Dermis microvascular lymphatic vessel endothelial cell (primary cell): ENCODE measurements at places on chromosomes 5 and 9.

- DNase-seq: no peak
Observed at GRCh38 chr9:33211695-33212393, 28.1 kb upstream of the SPINK4 start.

DNA sequence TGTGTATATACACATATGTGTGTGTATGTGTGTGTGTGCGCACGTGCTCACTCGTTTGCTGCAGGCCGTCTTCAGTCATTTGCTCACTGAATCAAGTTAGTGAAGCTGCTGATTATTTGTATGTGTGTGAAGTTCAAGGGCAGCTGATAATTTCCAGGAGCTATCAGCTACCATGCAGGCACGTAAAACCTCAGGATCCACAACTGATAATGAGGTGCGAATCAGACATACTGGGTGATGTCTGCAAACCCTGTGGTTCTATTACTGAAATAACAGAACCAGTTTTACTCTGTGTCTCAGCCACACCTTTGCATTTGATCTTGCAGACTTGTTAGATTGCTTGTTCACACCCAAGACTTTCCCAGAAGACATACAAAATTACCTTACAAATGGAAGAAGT is 257.6 kb downstream of the TAF11L14 start:
- no peak for DNase-seq

DNA sequence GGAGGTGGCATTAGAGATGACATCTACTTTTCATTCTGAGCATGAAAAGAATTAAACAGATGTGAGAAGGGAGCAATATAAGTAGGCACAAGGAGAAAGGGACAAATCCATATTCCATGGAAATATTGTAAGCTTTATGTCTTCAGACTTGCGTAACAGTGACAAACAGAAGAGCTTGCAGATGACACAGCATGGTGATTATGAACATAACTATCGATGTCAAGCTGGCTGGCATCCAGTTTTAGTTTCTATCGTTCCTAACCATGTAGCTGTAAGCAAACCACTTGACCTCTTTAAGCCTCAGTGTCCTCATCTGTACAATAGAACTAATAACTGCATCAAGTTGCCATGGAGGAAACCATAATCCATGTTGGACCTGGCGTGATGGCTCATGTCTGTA is 246.7 kb upstream of the ADRA1B start:
- no peak for DNase-seq

DNA sequence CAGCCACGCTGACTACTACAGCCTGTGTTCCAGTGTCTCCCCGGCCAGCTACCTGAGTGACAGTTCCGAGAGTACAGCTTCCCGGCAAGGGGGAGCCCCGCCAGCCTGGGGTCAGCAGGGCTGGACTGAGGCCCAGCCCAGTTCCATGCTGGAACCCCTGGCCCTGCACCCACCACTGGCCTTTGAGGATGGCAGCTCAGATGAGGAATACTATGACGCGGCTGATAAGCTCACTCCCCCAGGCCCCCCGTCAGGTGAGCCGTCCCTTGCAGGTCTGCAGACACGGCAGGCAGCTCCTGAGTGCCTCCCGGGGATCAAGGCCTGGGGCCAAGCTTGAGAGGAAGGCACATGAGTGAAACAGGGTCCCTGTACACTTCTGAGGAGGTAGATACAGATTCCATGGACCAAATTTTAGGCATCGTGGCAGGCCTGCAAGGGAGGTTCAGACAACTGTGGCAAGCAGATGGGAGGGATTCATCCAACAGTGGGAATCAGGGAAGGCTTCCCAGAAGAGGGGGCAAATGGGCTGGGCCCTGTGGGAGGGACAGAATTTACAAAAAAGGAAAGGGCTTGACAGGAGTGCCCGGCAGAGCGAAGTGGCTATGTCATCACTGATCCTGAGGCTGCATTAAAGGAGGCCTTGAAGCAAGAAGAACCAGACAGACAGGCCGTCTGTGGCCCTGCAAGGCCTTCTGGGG is 12.8 kb upstream of the TRMT10B start:
- DNase-seq: no peak

- no peak for DNase-seq
Observed at GRCh38 chr9:114497236-114497635, 8.0 kb downstream of the WHRN start.

DNA sequence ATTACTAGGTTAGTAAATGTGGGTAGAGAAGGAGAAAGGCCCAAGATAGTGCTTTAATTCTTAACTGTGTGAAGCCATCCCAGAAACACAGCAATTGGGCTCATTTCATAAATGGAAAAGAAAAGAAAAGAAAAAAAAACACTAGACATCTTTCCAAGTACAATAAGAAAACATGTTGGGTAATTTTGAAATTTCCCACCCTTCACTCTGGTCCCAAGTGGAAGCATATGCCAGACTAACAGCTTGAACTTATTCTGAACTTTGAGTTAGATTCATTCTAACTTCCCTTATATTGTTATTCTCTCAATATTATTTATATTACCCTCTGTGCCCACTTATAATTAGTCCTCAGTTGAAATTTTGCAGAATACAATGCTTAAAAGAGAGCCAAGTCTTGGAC is 113.4 kb upstream of the GHR start:
- DNase-seq: no peak

GRCh38 chr9:108100571-108100970 is 611.0 kb upstream of the KLF4 start:
- no peak for DNase-seq

- DNase-seq: no peak
Observed at GRCh38 chr9:113890704-113891103, 14.6 kb downstream of the ZNF618 start.

DNA sequence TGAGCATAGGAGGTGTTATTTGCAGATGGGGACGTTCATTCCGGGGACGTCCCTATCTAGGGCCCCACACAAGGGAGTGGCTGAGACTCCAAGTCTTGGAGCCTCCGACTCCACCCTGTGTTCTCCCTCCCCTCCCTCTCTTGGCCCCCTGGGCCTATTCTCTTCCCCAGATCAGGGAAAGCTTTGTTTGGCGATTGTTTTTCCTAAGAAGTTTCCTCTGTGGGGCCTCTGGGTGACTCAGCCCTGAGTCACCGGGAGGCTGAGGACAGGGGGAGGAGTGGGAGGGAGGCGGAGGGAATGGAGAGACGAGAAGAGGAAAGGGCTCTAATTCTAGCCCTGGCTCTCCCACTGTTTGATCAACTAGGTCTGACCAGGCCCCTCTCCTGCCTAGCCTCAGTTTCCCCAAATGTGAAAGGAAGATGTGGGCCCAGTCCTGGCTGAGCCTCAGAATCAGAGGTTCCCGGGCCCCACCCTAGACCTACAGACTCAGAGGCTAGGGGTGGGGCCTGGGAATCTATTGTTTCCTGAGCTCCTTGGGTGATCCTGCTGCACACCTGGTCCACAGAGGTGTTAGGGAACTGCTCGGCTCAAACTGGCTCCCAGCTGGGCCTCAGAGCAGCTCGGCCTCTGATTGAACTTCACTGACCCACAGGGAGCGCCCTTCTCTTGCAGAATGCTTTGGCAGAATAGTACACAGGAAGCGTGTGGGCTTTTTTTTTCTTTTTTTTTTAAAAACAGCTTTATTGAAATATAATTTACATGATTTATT is 19.2 kb downstream of the GSN start:
- DNase-seq: peak; percentile 61

DNA sequence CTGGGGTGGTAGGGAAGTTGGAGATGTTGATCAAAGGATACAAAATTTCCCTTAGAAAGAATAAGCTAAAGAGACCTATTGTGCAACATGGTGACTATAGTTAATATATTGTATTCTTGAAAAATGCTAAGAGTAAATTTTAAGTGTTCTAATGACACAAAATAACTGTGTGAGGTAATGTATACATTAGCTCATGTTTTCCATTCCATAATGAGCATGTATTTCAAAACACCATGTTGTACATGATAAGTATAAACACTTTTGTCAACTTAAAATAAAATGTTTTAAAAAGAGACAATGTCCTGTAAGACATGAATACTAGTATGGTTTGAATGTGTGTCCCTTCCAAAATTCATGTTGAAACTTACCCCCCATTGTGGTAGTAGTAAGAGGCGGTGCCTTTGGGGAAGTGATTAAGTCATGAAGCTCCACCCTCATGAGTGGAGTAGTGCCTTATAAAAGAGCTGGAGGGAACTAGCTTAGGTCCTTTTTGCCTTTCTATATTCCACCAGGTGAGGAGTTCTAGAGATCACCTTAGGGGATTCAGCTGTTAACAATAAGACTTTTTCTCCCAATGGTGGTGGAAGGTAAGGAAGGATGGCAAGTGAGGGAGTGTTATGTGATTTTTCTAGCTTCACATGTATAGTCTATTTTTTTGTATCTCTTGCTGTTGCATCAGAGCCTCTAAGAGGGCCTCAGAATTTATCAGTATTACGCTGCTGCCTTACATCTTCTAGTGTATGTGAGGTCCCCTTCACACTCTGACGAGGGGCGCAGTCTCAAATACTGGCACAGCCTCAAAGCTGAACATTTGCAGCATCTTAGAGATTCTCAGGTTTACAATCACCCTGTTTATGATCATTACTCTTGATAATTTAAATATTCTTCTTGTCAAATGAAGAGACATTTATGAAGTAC is 94.9 kb upstream of the NREP start:
- DNase-seq: no peak

GRCh38 chr9:79663300-79663699 is 91.5 kb downstream of the TLE4 start:
- no peak for DNase-seq

GRCh38 chr5:17222664-17223063 is 5.2 kb downstream of the BASP1 start:
- DNase-seq: no peak

DNA sequence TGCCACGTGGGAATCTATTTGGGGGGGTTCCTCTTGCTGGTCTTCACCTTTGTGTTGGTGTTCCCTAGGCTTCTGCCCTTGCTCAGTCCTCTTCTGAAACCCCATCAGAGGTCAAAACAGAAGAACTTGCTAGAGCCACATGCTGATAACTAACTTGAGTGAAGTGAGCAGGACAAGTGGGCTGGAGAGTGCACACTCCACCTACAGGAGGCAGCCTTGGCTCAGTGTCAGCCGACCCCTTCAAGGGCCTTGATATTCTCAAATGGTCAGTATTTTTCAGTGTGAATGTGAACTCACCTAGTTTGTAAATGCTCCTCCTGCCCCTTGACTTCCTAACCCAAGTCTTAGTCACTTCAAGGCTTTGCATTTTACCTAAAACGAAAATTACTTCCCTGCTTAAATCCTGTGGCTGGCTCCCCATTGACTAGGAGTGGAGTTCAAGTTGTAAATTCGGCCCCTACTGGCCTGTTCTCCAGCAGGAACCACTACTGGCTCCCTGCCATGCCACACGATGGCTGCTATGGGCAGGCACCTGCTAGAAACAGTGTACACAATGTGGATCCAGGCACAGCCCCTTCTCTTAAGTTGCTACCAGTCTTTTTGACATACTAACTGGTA is 3.6 kb upstream of the SLC1A3 start:
- DNase-seq: peak; percentile 12

DNA sequence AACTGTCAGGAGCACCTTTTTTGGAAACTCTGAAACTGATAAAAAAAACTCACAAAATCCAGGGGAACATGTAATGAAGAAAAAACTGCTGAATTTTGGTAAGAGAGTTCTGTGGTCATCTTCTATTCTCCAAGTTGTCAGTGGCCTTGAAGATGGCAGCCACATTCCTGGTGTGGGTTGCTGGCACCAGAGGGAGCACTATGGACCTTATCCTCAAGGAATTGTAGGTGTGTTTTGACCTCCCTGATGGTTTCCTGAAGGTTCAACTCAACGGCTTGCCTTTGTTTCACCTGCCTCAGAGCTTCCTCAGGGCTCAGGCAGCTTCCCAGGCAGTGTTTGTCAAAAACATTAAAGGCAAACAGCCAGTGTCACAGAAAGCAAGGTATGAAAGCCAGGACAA is 2.2 kb upstream of the SLC38A9 start:
- peak; percentile 2 for DNase-seq

DNA sequence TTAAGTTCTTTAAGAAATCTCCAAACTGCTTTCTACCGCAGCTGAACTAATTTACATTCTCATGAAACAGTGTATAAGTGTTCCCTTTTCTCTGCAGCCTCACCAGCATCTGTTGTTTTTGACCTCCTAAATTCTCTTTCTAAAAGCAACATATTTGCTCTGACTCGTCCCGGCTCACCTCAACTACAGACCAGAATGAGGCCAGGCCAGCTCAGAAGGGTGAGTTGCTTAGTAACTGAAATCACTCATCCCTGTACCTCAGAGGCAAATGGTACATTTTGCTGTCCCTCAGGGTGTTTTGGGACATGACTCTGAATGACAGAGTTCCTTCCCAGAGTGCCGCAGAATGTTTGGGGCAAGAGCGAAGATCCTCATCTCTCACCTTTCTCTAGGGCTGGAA is 127.5 kb downstream of the FRMD3 start:
- DNase-seq: no peak

DNA sequence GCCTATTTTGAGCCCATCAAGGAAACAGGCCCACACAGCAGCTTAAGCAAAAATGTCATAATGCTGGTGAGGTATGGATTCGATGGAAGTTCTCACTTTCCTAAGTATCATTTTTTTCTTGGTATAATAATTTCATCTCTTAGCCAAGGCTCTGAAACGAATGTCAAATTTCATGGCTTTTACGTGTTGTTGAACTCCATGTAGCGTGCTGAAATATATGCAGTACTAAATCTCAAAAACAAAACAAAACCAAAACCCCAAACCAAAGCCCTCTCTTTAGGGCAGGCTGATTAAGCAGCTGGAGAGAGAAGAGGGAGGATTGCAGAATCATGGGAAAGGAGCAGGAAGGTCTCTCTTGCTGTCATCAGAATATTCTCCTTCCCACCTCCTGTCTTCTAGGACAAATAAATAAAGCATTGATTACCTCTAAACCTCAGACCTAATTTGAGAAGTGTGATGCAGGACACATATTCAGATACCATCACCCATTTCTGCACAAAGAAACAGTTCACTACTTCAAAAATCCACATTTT is 58.3 kb downstream of the TMEM174 start:
- no peak for DNase-seq

DNA sequence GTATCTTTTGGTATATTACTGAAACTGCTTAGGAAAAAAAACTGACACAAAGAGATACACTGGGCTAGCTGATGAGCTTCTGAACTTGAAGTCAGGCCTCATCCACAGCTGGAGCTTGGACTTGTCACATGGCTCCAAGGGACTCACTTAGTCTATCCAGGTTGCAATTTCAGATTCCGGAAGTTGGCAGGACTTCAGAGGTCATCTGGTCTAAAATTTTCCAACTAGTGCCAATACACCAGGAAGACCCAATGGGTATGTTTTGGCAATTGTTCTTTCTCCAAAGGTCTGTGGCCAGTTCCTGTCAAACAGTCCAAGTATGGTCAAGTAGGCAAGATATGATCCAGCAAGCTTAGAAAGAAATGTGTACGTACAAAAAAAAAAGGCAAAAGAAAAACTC is 36.7 kb downstream of the MRPS27 start:
- peak; percentile 58 for DNase-seq

DNA sequence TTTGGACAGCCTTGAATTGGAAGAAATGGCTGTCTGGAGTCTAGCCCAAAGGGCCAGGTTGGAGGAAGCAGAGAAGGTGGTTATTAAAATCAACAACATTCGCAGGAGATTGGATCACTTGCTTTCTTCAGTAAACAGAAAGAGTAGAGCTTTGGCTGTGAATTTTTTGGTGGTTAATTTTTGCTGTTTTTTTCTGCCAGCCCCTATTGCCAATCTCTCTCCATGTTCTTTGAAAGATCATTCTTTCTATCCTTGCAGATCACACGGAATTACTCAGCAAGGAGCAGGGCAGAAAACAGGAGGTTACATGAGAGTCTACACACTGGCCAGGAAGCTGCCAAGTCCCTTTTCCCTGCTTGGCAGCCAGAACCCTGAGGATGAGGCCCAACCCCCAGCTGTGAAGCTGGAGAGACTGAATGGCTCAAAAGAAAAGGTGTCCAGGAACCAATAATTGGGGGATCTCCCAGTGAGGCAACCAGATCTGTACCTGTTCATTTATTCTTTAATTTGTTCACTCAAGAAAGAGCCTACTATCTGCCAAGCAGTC is 13.0 kb downstream of the GLRX start:
- DNase-seq: no peak
